ENCODE measurements at places on chromosomes 11 and 22. TPM values are rescaled to one million over a fixed set of nuclear protein-coding genes. Genes with fewer than 3 reads are reported as not detected.

TMEM86A gene
- 9.3 TPM for total RNA-seq

OR52N4 gene
- 1.2 TPM for total RNA-seq

KREMEN1 gene
- 0.23 TPM for total RNA-seq

DNA sequence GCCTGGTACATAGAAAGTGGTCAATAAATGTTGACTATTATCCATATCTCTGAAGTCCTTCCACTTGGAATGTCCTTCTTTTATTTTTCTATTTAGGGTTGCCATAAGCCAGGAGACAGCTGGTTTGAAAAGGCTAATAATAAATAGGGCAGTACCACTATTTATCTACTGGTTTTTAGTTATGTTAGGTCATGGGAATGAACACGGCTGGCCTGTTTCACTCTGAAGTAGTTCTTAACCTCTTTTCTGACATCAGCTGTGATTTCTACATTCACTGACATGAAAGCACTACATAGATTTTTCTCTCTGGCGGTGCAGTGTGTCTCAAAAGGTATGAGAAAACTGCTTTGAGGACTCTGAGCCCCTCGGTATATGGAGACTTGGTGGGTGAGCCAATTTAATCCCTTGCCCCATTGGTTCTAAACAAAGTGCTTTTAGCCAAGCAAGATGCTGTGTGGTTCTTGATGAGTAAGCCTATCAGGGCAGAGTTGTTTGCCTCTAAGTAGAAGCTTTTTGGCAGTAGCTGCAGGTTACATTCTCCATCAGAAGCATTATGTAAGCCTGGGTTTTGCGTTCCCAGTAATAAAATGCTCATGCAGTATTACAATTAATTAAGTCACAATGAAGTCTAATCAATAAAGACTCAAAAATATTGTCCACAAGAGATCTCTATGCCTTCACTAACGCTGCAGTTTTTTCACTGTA, 48.7 kb upstream of the APOA1 start:
- H3K36me3 ChIP-seq: peaks cover 3% of the 10 kb centered on the region
- peaks cover 4% of the 10 kb centered on the region for H3K4me1 ChIP-seq
- H3K4me3 ChIP-seq: no peak overlapping the region
- DNase-seq: no peak

- no peaks in the 10 kb centered on the region for H3K36me3 ChIP-seq
- H3K27me3 ChIP-seq: no peaks in the 10 kb centered on the region
- no peak for DNase-seq
- no peak overlapping the region for H3K4me3 ChIP-seq
- no peak overlapping the region for H3K27ac ChIP-seq
These were observed 6.7 kb upstream of the NLRX1 start for GRCh38 chr11:119161871-119162270.

- H3K27ac ChIP-seq: no peak overlapping the region
- H3K4me3 ChIP-seq: no peak overlapping the region
- H3K36me3 ChIP-seq: no peaks in the 10 kb centered on the region
- no peaks in the 10 kb centered on the region for H3K27me3 ChIP-seq
- DNase-seq: no peak
- no peaks in the 10 kb centered on the region for H3K4me1 ChIP-seq
These were observed 81.7 kb downstream of the MPPED2 start for GRCh38 chr11:30504468-30504867.

DNA sequence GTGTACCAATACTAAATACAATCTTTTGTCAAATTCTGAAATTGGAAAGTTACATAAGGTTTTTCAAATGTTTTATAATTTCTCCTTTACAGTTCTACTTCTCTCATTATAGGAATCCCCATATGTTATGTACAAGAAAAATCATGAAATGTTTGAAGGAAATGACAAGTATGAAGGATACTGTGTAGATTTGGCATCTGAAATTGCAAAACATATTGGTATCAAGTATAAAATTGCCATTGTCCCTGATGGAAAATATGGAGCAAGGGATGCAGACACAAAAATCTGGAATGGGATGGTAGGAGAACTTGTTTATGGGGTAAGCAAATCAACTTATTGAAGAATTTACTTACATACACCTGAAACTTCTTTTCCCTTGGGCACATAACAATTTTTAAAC, 103.4 kb downstream of the MSANTD4 start:
- H3K4me1 ChIP-seq: no peaks in the 10 kb centered on the region
- H3K27ac ChIP-seq: no peak overlapping the region
- H3K36me3 ChIP-seq: no peaks in the 10 kb centered on the region
- DNase-seq: no peak
